Substantia nigra (tissue), 51 donors: ENCODE measurements at places on chromosomes 16 and 17.

GRCh38 chr17:4583782-4584100 lies 588 bp upstream of the SMTNL2 start:
- no peak for DNase-seq

DNA sequence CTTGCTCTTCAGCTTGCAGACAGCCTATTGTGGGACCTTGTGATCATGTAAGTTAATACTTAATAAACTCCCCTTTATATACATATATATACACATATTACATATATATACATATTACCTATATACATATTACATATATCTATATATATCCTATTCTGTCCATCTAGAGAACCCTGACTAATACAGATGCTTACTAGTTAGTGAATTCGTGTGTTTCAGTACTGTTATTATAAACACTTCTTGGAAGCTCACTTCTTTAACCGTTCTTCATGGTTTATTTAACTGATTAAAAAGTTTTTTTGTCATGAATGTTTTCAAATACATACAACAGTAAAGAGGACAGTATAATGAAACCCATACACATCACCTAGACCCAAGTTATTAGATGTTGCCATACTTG lies 12.6 kb downstream of the ORC6 start:
- DNase-seq = no peak

GRCh38 chr17:80839511-80839941 lies 152.1 kb upstream of the CHMP6 start:
- peak; percentile 16 for DNase-seq

DNA sequence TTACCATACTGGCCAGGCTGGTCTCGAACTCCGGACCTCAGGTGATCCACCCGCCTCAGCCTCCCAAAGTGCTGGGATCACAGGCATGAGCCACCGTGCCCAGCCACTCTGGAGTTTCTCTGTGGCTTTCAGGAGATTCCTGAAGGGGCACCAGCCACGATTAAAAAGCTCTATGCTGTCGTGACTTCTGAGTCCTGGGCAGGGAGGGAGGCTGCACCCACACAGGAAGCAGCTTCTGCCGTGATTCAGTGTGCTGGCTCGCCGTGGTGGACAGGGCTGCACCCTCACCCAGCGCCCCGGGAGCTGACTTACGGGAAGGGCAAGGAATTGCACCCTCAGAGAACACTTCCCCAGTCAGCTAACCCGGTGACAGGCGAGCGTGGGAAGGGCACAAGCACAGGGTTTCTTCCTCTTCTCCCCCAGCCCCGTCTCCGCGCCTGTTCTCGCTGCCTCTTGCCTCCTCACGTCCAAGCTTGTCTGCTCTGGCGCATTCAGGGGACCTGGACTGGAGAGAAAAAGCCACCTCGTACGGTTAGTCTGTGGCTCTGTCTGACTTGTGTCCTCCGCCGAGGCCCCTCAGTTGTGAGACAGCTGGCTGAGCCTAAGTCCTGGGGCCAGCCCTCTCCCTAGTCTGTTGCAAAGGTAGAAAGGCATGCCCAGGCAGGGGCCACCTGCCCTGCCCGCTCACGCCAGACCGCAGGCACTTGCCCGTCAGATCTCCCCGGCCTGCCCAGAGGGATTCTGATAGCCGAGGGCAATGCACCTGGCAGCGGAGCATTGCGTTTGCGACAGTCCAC lies 145.0 kb downstream of the SEC14L1 start:
- no peak for DNase-seq

DNA sequence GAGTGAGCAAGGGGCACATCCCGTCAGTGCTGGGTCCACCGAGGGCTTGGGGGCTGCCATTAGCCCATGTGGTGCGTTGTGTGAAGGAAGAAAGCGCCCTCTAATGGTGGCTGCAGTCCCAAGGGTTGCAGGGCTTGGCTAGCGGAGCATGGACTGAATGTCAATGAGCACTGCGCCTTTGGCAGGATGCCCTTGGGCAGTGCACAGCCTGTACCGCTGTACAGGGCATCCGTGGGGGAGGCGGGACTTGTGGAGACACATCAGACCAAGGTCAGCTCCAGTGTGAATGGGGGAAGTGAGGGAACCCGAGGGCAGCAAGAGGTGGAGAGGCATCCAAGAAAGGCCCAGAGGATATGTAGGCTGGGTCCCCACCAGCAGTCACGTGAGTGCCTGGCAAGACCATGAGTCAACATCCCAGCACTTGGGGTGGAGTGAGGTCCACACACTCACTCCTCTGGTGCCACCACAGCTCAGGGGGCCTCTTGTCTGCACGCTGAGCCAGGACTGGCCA lies 75.5 kb upstream of the MED9 start:
- peak; percentile 52 for DNase-seq
